Effector CD4-positive, alpha-beta T cell (primary cell): ENCODE measurements at places on chromosomes 1 and 21.

GRCh38 chr1:73781251-73781650, 416.7 kb downstream of the LRRIQ3 start:
- DNase-seq = no peak

DNA sequence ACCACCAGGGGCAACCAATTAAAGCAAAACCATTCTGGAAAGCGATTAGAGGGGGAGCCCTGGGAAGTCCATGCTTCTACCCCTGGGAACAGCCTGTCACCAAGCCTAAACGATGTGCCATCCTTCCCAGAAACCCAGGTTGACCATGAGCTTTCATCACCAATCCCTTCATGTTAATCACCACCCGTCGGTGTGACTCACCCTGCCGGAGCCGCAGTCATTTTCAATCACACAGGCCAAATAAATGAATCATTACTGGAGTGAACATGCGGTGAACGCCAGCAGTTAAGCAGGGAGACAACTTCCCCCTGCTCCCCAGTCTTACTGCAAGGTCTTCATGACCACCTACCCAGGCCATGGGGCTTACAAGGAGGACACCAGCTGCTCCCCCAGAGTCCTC, 308.8 kb downstream of the AJAP1 start:
- DNase-seq = no peak

DNA sequence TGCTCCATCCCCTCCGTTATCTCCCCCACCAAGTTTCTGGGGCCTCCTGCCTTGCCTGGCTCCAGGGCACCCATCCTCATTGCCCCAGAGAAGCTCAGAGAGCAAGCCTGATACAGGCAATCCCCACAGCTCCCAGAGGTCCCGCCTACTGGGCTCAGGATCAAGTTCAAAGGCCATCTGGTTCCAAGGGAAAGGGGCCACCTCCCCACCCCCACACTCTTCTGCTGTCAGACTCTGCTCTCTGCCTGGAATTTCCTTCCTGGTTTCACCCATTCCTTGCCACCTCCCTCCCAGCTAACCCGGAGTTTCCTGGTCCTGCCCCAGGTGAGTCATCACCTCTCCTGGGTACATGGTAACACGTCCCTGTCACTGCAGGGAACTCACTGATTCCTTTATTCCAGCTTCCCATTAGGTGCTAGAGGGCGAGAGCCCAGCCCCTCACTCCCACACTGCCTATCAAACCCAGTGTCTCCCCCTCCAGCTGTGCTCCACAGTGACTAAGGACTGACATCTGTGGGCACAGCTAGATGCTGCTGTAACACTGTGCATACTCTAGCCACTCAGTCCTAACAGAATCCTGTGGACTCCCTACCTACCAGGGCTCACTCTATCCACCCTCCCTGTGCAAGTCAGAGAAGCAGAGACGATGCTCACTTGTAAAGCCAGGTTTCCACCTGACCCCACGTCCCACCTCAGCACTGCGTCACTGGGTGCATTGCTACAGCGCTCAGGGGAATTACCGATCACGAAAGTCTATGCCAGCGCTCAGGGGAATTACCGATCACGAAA, 21.8 kb downstream of the RSPH1 start:
- DNase-seq = no peak

- DNase-seq = no peak
These were observed 127.1 kb upstream of the C1orf105 start for GRCh38 chr1:172293429-172293828.

DNA sequence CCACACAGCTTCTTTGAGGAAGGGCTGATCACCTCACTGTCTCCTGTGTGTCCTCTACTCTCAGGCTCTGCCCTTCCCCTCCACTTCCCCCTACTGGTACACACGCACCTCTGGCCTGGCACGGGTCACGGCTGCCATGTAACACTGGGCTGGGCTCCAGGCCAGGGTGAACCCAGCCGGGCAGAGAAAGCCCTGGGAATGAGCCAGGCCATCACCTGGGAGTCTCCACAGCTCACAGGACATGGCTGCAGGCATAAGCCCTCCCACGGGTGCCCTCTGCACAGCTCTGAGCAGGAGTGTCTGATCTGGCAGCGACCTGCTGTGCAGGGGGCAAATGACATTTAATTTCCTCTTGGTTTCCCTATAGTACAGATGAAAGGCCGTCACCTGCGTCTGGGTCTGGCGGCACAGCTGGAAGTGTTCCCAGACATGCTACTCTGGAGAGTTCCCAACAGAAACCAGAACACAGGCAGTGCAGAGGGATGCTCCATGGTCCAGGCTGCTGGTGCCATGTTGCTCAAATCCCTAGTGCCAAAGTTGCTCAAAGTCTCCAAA, 61.2 kb downstream of the ERI3 start:
- no peak for DNase-seq

DNA sequence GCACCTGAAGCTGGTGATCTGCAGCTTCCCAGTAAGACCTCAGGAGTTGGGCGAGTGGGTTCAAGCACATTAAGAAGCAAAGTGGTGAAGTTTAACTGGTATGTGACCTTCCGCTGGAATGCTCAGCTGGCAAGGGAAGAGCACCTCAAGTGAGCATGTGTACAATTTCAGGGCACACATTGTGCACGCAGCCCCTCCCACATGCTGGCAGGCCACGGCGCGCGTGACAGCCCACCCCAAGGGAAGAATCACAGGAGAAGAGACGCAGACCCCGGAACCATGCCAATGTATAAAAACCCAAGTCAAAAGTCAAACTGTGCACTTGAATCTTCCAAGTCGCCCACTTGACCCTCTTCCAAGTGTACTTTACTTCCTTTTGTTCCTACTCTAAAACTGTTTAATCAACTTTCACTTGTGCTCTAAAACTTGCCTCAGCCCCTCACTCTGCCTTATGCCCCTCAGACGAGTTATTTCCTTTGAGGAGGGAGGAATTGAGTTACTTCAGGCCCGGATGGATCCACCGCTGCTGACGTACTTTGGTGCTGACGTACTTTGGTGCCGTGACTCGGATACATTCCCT, 20.0 kb downstream of the LRRC3 start:
- no peak for DNase-seq

DNA sequence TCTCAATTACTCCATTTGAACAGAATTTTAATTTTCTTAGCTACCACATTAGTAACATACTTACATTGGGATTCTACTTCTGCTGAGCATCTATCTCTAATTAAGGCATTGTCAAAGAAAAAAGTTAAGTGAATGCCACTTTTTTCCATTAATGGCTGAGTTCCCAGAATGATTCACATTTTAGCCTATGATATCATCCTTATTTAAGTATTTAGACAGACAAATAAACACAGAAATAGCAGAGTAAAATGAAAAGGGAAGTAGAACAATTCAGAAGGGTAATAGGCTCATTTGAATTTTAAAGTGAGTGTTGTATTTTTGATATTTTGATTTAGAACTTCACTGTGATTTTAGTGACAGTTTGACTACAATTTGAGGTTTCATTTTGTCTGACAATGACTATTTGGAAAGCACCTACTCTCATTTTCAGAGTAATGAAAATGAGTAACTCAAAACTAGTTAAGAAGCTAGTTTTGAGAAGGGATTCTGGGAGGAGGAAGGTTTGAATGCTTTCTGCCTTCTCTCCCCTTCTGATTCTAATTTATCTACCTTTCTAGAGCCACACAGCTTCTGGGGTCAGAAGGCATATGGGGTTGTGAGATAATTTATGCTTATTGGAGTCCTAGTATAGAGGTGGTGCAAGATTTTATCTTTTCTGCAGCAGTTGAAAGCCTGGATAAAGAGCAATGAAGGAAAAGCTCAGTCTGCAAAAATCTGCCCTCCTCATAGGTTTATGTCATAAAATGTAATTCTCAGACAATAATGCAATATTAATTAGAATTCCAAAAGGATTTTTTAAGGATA, 15.5 kb downstream of the LYPLAL1 start:
- DNase-seq = no peak

DNA sequence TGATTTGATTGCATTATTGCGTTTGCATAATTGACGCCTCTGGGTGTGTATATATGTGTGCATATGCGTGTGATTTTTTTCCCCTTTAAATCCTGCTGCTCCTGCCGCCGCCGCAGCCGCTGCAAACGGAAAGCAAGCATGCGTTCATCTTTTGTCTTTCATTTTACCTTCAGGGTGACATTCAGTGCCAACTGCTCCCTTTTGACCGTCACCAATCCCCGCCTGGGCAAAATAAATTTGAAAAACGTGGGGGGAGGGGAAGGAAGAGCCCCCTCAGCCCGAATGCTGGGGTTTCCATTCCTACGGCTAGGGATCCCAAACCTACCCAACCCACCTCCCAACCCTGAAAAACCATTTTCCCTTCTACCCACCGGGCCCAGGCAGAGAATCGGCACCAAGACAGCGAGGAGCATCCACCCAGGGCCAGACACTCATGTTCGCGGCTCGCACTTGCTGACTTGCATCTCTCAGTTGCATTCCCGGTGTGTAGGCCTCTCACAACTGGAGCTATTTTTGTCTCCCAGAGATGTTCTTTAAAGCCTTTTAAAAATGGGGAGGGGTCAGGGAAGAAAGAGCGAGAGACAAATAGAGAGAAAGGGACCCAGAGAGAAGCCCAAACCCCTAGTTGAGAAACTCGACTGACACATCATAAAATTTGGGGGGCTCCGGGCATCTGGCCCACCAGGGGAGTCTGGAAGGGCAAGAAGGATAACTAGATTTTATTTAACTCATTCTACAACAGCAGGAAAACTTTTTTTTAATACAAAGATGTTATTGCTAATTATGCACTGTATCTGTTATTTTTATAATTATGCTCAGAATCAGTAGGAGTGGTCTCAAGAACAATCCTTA, 367.1 kb upstream of the ESRRG start:
- no peak for DNase-seq

- DNase-seq = no peak
These were observed 41.3 kb downstream of the HMCN1 start for GRCh38 chr1:185775501-185775900.

DNA sequence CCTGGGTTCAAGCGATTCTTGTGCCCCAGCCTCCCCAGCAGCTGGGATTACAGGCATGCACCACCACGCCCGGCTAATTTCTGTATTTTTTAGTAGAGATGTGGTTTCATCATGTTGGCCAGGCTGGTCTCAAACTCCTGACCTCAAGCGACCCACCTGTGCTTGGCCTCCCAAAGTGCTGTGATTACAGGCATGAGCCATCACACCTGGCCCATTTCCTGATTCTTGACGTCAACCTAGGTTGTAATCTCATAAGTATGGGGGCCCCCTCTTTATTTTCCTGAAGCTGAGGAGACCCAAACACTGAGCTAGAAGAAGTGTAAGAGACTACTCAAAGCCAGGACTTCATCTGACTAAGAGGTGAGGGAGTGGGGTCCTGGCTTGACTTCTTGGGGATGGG, 21.8 kb downstream of the SLC9A1 start:
- no peak for DNase-seq

DNA sequence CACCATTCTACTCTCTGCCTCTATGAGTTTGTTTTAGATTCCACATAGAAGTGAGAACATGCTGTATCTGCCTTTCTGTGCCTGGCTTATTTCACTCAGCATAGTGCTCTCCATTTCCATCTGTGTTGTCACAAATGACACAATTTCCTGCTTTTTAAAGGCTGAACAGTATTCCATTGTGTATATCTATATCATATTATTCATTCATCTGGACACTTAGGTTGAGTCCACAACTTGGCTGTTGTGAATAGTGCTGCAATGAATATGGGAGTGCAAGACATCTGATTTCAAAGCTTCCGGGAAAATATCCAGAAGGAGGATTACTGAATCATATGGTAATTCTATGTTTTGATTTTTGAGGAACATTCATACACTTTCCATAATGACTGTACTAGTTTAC, 20.1 kb upstream of the DONSON start:
- no peak for DNase-seq

- DNase-seq = no peak
These were observed 20.5 kb upstream of the XPR1 start for GRCh38 chr1:180611016-180611930.

DNA sequence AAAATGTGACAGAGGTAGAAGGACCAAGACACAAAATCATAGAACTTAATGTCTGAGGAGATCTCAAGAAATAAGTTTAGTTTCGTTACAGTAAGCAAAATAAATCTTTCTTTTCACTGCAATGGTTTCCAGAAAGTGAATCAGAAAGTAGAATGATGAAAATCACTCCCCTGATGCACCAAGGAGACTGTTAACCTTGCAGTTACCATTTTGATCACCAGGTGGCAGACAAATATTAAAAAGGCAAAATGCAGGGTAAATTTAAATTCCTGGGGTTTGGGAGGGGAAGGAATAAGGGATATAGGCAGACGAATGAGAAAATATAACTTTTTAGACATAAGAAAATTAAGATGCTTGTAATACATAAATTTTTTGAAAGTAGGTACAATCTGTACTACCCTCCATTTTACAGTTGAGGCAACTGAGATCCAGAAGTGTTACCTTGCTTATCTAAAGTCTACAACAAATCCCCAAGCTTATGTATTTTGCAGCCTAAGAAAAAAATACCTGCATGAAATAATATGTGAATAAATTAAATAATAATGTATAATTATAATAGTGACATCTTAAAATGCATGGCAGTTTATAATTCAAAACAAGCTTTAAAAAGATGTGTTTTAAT, 253.2 kb downstream of the CRB1 start:
- no peak for DNase-seq

DNA sequence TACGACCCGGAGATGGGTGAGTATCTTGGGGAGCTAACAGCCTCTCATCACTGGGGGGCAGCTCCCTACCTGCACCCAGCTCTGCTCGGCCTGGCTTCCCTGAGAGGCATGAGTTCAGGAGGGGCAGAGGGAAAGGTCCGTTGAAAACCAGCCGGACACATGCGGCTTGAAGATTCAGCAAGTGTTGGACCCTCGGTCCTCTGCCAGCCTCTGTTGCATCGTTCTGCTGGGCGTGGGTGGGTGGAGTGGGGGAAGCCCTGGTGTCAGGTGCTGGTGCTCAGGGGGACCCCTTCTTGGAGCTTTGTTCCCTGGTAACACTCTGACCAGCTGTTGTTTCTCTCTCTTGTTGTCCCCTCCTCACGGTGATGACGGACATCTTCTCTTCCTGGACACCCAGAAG, 20.9 kb downstream of the PSEN2 start:
- no peak for DNase-seq

DNA sequence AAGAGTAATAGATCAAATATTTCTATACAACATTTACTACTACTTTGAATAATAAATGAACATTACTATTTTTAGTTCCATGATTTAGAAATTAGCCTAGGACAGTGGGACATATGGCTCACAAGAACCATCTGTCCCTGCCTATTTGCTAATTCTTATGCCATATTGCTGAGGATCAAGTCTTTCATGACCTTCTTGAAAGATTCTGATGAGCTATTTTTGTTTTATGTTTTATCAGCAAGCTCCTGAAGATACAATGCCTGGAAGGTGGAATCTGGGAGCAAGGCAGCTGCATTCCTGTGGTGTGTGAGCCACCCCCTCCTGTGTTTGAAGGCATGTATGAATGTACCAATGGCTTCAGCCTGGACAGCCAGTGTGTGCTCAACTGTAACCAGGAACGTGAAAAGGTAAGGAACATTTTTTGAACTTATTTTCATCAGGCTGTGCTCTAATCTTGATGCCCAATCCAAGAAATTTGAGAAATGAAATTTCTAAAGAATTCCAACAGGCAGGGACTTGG, 326.7 kb downstream of the PAPPA2 start:
- no peak for DNase-seq

GRCh38 chr1:153525088-153525728, 10.6 kb downstream of the S100A6 start:
- DNase-seq = no peak

GRCh38 chr1:204445860-204446412, 34.3 kb upstream of the PPP1R15B start:
- DNase-seq = peak; percentile 34

- no peak for DNase-seq
These were observed 517.4 kb downstream of the KIF26B start for GRCh38 chr1:245671966-245672767.

GRCh38 chr21:41717573-41718330, 49.1 kb downstream of the RIPK4 start:
- no peak for DNase-seq

- no peak for DNase-seq
These were observed 470.6 kb downstream of the PTPRU start for GRCh38 chr1:29706936-29707335.
